Stimulated activated CD8-positive, alpha-beta memory T cell treated with anti-CD3 and anti-CD28 coated beads, Interleukin-7, amount 100 ng/mL, for 4 hours (primary cell): ENCODE measurements at places on chromosomes 5 and 9.

DNA sequence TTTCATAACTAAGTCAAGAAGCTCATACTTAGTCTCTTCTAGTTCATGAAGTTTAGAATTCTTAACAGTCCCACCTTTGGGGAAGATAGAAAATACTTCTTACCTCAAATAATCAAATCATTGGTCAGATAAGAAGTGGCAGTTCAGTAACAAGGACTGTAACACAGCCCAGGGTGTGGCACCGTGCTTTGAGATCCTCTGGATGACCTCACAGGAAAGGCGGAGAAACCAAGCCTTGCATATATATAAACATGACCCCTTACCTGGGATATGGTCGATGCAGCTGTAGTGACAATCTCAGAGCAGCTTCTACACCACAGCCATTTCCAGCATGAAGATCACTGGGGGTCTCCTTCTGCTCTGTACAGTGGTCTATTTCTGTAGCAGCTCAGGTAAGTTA lies at the start of gene SPINK7:
Gene SPINK7 (plus strand): TSS at position 271 of the 400 bp plus-strand sequence. CDS start 61 bp downstream, at position 332.
- no peak for DNase-seq

- DNase-seq = no peak
Observed at GRCh38 chr9:113409481-113409880, 994 bp downstream of the POLE3 start.

DNA sequence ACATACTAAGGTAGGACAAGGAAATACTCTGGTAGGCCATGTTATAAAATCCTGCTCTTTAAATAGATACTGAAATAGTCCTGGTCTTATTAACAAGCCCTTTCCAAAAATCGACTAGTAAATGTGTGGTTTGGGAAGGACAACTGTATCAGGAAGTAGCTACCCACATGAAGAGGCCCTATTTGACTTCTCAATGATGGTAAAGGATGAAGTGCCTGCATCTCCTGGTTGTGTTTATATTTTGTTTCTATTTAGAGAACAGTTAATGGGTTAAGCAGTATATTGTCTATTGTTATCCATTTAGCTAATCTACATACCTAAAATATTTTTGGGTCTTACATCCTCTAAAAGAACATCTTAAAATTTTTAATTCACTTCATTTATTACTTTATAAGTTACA lies 12.5 kb downstream of the GDF9 start:
- no peak for DNase-seq

DNA sequence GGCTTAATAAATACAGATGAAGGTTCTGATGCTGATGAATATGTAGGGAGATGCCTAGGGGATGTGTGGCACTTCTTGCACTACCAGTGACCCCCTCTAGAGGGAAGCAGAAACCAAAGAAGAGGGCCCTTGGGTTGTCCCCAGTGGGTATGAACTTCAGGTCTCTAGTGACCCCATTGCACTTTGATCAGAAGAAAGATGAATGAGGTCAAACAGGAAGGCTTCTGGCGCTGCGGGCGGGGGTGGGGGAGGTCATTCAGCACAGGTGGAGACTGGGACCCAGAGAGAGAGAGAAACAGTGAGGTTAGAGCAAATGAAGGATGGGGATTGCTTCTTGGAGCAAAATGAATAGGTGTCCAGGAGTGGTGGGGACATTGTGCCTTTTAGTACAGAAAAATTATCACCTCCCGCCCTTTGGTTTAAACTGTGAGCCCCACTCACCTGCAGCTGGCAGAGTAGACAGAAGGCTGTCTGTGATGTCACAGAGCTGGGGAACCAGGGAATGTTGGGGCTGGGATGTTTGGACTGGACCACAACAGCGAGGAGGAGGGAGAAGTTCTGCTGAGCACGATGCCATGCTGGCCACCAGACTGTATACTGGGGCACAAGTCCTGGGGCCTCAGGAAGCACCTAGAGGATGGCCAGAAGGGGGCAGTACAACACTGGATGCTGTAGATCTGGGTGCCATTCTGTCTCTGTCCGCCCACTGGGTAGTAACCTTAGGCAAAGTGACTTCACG lies at the start of gene TEX48:
Gene TEX48 (minus strand): TSS at position 599 of the 739 bp plus-strand sequence. CDS start 10,469 bp downstream, outside the sequence.
- DNase-seq = peak; percentile 71

- DNase-seq = no peak
Observed at GRCh38 chr5:93100976-93101375, 480.0 kb downstream of the NR2F1-AS1 start.

DNA sequence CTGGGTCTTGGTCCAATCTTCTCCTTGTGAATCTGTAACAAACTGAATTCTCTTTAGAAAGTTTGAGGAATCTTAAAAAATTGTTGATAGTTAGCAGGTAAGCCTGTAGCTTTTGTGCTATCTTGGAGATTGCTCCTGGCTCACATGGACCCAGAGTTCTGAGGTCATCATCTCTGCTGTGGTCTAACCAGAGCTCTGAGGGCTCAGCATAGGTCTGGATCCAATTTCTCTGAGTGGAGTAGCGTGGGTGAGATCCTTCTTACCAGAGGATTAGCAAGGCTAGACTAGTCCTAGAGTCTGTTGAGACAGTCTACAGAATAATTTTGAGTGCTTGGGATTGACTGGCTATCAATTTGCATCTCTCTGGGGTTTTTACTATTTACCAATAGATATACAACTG lies 60.5 kb upstream of the IL6ST start:
- DNase-seq = no peak

GRCh38 chr9:447230-448025 lies 232.8 kb downstream of the DOCK8 start:
- DNase-seq = peak; percentile 58

- no peak for DNase-seq
Observed at GRCh38 chr9:36749461-36749860, 176.8 kb downstream of the MELK start.

GRCh38 chr9:73116880-73117279 lies 34.8 kb upstream of the ANXA1 start:
- DNase-seq = no peak

GRCh38 chr5:148748702-148749392 lies 77.6 kb upstream of the ADRB2 start:
- DNase-seq = no peak

GRCh38 chr9:108724652-108725051 lies 131.1 kb downstream of the ACTL7B start:
- no peak for DNase-seq

DNA sequence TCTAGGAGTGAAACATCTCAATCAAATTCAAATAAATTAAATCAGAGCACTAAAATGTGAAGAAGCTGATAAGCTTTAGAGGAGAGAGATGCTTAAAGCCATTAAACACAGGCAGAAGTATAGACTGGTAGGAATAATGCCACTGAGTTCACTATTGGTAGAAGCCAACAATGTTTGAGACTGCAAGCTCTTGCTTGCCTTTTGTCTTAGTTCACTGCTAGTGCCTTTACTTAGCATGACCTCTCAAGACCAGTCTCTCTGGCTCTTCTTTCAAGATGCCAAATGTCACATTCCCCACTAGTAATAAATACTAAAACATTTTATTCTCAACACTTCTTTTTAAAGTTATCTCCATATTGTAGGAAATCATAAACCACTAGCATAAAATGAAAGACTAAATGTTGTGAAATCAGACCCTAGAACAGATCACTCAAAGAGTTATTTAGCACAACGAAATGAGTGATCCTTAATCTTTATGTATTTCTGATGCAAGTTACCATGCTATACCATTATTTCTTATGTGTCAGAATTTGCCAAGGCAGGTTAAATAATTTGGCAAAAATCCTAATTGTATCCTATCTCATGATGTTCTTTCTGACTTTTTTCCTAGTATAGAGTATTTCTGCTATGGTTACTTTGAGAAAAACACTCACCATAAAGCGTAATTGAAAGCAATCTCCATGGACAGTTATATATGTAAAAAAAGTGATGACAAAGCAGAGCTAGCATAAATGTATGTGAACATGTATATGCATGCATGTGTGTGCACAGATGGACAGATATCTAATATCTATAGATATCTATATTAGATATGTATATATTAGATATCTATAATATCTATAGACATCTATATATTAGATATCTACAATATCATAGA lies 57.5 kb downstream of the PJA2 start:
- DNase-seq = no peak

- DNase-seq = no peak
Observed at GRCh38 chr5:150021491-150022157, 21.1 kb downstream of the HMGXB3 start.

GRCh38 chr5:132076202-132076830 lies 2.7 kb downstream of the CSF2 start:
- DNase-seq = no peak

- no peak for DNase-seq
Observed at GRCh38 chr5:176812269-176813259, 2.2 kb downstream of the UNC5A start.

DNA sequence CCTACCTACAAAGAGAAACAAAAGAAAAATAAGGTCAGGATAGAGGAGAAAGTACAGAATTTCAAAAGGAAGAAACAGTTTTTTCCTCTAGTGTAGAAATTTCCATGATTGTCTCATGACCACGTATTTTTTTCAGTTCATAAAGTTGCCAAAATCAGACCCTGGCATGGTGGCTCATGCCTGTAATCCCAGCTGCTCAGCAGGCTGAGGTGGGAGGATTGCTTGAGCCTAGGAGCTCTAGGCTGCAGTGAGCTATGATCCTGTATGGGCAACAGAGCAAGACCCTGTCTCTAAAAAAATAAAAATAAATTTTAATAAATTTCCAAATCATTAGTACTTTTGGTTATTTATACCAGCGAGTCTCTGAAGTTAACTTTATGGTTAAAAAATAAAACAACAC lies 37.8 kb downstream of the CWC27 start:
- no peak for DNase-seq

- peak; percentile 26 for DNase-seq
Observed at GRCh38 chr5:172283020-172283861, at the start of gene UBTD2. Gene UBTD2, minus strand, starts transcription at chr5:172283764. Its CDS starts 99 bp downstream, at chr5:172283665.

DNA sequence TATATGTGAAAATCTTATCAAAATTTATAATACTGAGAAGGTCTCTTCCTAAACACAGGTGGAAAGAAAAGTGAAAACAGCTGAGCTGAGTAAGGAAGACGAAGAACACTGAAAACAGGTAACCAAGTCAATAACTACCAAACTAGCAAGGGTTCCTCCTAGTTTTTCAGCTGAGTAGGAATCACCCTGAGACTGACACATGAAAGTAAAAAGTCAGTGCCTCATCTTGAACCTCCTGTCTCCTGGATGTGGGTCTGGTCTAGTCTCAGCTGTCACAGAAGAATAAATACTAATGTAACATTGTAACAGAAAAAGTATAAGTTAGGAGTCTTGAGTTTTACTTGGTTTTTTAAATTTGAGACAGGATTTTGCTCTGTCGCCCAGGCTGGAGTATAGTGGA lies 121.0 kb downstream of the MEF2C start:
- no peak for DNase-seq

DNA sequence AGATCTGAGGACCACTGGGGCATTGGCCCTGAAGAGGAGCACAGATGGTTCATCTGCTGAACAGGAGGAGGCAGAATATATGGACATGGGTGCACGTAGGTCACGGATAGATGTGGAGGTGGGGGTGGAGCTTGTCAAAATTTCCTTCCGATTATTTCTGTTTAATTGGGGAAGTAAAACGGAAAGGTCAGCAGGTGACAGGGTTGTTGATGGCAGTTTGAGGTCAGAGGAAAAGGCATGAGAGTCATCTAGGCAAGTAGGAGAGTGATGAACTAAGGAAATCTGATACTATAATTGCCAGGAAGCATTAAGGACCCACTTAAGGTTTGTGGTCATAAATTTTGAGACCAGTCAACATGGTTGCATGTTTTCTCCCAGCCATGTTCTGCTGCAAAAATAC lies 8.4 kb upstream of the FAM81B start:
- no peak for DNase-seq

- no peak for DNase-seq
Observed at GRCh38 chr5:144582066-144582465, 411.4 kb downstream of the KCTD16 start.

DNA sequence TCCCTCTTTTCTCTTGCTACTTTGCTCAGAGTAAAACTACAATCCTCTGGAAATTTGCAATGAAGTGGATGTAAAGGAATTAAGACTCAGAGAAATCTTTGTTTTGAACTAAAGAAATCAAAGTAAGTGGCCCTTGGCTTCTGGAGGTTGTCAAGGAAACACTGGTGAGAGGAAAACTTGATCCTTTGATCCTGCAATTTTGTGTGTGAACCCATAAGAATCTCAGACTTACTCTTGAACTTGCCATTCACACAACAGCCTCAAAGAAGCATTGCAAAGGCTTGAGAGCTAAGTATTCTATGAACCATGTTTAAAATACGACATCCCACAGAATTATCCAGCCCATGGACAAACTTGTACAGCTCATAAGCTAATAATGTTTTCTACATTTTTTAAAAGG lies 827.5 kb downstream of the TAF11L14 start:
- no peak for DNase-seq

DNA sequence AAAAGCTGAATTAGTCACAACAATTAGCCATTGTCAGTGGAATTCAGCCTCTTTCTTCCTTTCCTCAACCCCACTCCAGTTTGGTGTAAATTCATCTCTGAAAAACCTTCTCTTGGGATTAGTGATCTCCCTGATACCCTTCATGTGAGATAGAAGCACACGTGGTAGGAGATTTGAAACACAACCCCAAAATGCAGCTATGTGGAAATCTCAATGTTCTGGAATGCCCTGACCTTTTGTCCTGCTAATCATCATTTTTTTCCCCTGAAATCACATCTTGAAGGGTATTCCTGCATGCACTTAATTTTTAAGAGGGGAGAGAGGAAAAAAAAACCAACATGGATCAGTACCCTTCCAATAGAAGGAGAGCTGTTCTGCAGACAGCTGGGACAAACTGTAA lies 612.6 kb downstream of the EBF1 start:
- no peak for DNase-seq

GRCh38 chr9:87095951-87096350 lies 148.6 kb upstream of the GAS1 start:
- DNase-seq = no peak

- DNase-seq = no peak
Observed at GRCh38 chr5:62564101-62564500, 14.5 kb upstream of the LRRC70 start.

DNA sequence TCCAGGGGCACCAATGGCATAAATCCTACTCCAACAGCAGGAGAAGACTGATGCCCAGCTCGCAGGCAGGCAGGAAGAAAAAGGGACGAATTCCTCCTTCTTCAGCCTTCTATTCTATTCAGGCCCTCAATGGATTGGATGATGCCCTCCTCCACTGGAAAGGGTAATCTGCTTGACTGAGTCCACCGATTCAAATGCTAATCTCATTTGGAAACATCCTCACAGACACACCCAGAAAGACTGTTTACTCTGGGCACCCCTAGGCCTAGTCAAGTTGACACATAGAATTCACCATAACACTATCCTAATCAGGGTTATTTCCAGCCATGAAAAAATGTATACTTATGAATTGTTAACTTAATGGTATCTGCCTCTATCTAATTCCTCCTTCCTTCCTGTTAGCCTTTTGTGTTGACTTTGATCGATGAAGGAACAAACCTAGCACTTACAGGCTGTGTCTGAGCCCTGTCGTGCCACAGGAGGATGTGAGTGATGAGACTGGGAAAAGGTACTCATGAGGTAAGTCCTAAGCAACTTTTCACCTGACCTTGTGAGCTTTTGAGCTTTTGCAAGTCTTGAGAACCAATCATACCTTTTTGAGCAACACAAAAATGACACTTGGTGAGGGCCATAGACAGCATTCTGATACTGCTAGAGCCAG lies 36.5 kb downstream of the FOXD1 start:
- DNase-seq = no peak
